ENCODE measurements at places on chromosomes 2 and 18.

DNA sequence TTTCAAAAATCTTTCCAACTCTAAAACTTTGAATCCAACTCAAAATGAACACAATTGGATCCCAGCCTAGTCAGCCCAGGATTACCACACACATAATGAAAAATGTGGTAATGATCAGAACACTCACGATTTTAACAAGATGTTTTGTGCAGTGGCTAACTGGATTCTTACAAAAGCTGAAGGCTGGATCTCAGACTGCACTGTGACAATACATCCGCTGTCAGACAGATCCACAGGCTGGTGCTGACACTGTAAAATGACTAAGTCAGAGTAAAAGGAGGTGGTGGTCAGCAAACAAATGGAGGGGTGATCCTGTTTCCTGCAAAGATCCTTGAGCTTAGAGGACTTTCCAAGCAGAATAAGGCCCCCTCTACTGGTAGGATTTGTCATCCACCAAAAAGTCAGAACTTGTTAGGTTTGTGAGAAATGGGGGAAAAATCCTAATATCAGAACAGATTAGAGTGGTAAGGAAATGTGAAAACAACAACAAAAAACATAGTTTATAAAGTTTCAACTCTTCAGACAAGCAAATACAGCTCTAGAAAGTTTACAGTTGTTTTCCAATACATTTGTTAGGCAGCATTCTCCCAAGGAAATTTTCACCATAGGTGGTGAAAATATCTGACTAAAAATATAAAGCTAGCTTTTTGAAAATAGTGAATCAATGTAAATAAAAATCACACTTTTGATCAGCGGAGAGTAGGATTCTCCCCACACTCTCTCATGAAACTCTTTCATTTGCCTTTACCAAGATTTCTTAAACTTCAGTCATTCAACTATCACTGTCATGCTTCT, 211.9 kb downstream of the AGPS start:
- no peak for DNase-seq

DNA sequence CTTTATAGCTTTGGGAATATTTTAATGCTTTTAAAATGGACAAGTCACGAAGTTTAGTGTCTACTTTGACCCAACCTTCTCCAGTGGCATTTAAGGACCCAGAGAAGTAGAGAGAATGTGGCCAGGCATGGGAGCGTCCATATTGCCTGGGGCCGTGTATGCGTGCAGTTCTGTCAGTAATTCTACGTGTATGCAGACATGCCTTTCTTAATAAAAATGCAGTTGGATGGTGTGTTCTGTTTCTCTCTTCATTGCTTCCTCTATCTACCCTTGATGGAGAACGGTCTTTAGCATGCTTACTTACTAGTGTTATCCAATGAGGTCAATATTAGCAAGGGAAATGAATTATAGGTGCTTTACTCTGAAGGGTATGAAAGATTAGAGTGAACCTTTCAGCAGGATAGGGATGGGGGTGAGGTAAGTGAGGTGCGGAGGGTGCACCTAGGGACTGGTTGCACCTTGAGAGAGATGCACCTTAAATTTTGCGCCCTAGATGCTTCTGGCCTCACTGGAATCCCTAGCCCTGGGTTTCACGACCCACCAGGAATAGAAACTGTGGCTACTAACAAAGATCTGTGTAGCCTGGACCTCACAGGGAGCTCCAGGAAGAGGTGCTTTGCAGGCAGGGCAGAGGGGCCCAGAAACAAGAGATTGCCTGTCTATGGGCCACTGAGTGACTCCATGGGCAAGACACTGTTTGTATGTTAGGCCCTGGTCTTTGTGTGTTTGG, 194.3 kb downstream of the MYCN start:
- DNase-seq, result no peak

- no peak for DNase-seq
These were observed 171.0 kb downstream of the DNER start for GRCh38 chr2:229543176-229543873.

DNA sequence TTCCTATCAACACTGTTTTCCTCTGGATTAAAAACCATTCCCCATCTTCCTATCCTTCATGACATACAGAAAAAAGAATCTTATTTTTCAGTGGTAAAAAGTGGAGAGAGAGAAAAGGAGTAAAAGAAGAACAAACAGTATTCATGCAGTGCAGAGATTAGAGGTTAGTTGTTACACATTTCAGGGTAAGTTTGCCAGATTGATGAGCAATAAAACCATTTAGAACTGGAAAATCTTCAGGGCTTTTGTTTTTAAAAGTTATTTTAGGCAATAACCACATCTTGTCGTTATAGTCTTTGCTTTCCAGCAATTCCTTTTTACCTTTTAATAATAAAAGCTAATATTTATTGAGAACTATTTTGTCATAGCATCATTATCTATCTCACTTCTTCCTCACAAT, 104.5 kb downstream of the GPD2 start:
- no peak for DNase-seq

DNA sequence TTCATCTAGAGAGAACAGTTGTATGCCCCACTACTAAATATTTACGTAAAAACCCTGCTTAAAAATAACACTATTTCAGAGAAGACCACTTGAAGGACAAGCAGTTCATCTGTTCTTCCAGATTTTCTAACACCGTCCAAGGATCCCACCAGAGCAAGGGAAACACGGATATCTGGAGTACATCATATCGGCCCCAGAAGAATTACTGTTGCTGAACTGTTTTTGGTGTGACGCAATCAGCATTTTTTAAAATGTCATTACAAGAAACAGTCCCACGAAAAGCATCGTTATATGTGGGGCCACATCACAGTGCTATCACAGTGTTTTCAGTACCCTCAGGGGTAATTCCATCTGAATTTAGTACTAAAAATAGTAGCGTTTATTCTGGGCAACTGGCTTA, 134.5 kb upstream of the PKDCC start:
- DNase-seq, result no peak

DNA sequence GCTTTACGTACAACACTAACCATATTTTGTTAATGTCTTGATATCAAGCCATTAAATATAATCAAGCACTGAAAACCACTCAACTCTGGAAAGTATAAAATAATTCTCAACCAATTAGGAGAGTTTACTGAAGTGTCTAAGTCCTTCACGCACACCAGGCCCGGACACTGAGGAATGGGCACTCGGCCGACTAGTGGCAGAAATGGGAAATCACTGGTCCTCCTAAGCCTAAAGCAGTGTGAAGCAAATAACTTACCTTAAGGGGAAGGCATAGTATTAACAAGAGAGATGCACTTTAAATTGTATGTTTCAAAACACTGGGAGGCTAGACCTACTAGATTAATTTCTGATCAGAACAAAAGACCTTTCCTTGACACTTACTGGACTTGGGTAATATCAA, 45.7 kb downstream of the FAM210A start:
- no peak for DNase-seq

DNA sequence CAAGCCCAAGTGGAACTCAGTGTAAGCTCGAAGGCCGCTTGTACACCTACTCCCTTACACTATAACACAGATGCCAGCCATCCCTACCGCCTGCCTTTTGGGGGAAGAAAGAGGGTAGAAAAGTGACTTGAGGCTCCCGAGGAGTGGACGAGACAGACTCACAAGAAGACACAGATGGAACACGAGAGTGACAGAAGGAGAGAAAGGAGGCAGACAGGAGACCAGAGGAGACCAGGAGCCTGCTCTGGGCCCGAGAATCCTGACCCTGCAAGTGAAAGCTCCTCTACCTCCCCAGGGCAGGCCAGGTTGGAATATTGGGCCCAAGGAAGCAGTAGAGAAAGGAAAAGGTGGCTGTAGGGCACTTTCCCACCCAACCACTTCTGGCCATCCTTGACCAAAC, 23.4 kb upstream of the TNS1 start:
- no peak for DNase-seq

- DNase-seq, result no peak
These were observed 14.3 kb downstream of the SLC25A52 start for GRCh38 chr18:31746396-31746795.

DNA sequence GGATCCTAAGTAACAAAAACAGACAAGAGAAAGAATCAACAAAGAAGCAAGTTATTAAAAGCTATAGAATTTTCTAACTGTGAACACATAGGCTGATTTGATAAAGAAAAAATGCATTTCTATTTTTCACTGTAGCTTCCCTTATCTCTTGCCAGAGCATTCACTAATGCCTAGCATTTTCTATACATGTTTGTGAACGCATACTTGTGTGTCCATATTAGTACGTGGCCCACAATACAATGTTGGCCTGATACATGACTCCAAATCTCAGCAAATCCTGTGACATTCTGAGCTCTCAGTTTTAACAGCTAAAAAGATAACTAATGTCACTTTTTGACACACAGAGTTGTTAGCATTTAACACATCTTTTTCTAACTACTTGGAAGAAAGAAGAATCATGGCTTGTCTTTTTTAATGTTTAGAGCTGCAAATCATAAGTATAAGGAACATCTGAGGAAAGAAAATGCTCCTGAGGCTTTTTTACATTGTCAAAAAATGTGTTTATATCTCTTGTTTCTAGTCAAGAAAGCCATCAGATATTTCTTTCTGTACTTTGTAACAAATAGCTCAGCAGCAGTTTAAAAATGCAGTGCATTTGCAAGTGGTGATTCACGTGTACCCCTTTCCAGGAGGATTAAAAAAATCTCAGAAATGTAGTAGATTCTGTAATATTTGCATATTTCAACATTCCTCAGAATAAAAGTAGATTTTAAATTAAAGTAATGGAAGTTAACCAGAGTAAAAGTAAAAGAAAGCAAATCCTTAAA, 1646.8 kb upstream of the TMEFF2 start:
- DNase-seq, result no peak

DNA sequence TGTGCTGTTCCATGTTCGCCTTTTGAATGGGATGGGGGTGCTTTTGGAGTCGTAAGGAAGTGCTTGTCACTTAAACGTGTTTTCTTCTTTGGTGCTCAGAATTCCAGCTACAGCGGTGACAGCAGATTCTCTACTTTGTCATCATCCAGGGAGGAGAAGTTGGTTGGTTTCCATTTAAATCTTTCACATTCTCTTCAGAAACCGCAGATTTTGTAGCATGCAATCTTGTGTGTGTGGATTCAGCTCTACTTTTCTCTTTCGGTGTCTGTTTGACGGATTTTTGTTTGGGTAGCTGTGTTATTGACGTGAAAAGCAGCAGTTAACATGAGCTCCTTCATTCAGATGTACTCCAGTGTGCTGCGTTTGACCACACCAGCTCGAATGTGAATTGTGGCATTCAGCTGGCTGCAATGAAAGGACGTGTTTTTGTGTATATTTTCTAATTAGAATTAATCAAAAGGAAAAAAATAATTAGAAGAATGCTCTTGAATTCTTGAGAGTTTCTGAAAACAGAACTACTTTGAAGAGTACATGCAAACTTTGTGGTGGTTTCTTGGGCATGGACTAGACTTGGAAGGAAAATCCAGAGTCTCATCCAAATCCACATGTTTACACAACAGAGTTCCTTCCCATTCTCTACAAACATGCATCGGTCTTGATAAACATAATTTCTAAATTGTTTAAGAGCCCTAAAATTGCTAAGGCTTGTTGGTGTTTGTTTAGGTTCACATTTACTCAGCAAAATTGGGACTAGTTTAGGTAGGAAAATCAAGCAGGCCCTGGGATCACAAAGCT, 68.7 kb upstream of the RBM44 start:
- DNase-seq, result no peak

- no peak for DNase-seq
These were observed 64.6 kb downstream of the BMP10 start for GRCh38 chr2:68806511-68807109.

DNA sequence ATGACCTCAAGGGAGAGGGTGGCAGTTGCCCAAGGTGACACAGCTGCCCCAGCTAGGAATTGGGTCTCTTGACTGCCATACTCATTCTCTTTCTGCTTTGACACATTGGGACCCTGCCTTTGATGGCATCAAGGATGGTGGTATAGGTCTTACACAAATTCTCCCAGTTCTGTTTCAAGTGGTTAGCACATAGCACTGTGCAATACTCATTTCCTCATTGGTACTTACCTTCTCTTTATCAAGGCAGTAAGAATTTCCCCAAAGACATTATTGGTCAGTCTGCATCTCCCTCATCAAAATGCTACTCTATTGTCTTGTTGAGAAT, 35.9 kb upstream of the CCDC93 start:
- DNase-seq, result no peak

GRCh38 chr18:30925795-30926194, 116.7 kb downstream of the DSC3 start:
- no peak for DNase-seq

- DNase-seq, result peak; percentile 25
These were observed 90.9 kb upstream of the SMAD7 start for GRCh38 chr18:49041435-49042245.

- no peak for DNase-seq
These were observed 102.8 kb upstream of the COPS8 start for GRCh38 chr2:236982693-236983455.

- DNase-seq, result no peak
These were observed 871 bp upstream of the ALS2 start for GRCh38 chr2:201781557-201782051.

GRCh38 chr2:53173698-53174455, 593.7 kb upstream of the CHAC2 start:
- DNase-seq, result no peak

DNA sequence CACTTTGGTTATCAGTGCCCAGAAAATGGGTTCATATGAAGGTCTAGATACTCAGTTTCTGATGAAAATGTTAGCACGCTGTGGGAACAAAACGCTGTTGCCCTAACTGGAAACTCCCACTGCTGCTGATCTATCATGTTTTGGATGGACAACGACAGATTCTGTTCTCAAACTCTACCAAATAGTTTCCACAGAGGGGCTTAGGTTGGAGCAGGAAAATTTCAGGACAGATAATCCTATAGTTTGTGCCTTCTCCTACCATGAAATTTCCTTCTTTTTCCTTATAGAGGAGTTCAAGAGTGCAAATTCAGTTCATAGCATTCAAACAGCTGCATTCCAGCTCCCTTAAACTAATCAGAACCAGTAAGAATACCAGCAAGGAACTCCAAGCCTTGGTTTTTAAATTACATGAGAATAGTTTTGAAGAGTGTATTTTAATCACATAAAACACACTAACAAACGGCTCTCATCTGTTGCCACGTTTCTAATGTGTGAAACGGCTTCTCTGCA, 58.7 kb upstream of the RALBP1 start:
- DNase-seq, result no peak

GRCh38 chr18:56637711-56638231, 621 bp downstream of the TXNL1 start:
- DNase-seq, result no peak

- DNase-seq, result no peak
These were observed 4.4 kb downstream of the REV1 start for GRCh38 chr2:99485411-99485810.

GRCh38 chr18:3595369-3596273, 145.6 kb downstream of the TGIF1 start:
- DNase-seq, result no peak

DNA sequence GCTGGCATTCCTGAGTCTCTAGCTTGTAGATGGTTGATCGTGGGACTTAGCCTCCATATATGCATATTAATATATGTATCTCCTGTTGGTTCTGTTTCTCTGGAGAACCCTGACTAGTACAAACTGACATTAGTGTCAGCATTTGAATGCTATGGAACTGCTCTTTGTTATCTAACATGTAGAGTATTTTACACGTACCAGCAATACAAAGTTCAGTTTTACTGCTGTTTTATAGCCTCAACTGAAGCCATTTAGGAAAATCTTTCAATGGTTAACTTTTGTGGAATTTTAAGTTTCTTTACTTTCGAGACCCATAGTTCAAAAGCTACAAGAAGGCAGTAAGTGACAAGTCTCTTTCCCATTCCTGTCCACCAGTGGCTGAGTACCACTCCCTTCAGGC, 418.4 kb downstream of the NUP35 start:
- no peak for DNase-seq

All from stimulated activated naive CD4-positive, alpha-beta T cell (primary cell).